ENCODE measurements at places on chromosomes 16 and 17.

- no peak for DNase-seq
Measured at GRCh38 chr17:60645918-60646523, 31.6 kb upstream of the BCAS3 start.

- no peak for DNase-seq
Measured at GRCh38 chr17:8806253-8806925, 7.2 kb upstream of the MFSD6L start.

GRCh38 chr16:75138636-75139035 lies 9.7 kb upstream of the ZFP1 start:
- DNase-seq = no peak

GRCh38 chr17:8969901-8970300 lies 4.4 kb upstream of the PIK3R5 start:
- DNase-seq = no peak

- DNase-seq = no peak
Measured at GRCh38 chr16:76386784-76387183, 109.6 kb downstream of the CNTNAP4 start.
